Right hindlimb (tissue), 1 donor: ENCODE measurements at places on chromosomes 16 and 17.

GRCh38 chr16:67277999-67278772 is 1.1 kb upstream of the PLEKHG4 start:
- peak; percentile 46 for DNase-seq

DNA sequence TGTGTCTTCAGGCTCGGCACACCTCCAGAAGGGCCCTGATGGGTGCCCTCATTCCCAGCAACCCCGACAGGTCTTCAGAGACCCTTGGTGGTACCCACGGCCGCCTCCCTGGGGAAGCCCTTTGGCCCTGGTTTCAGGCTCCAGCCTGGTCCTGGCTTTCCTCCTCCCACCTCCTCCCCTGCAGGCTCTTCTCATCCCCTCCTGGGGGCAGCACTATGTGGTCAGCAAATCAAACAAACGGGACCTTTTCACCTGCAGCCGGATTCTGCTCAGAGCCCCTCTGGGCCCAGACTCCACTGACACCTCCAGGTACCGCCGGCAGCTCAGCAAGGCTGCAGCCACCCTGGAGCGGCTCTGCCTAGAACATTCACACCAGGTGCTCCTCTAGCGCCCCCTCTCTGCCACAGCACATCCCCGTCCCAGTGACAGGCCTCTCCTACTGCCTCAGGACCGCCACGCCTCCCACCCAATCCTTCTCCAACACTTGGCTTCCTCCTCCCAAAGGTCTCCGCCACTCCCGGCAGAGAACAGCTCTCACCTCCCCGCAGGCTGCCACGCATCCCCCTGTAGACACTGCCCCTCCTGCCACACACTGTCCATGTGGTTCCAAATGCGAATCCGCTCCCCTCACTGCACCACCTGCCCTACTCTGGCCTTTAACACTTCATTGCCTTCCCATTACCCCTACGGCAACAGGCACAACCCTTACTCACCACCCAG is 12.0 kb downstream of the CORO7 start:
- peak; percentile 51 for DNase-seq

DNA sequence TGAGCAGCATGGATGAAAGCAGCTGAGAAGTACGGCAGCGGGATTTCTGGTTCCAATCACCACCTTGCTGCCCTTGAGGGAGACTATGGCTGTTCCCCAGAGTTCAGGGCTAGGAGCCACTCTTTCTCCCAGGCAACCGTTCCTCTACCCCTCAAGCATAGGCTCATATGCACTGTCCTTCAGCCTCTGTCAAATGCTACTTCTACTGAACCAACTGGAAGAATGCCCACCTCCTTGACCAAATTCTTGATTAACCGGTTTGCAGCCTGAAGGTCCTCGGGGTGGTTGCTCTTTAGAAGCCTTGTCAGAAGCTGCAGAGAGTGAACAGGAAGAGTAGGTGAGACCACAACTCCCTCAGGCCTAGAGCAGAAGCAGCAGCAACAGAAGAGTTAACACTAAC is 23.8 kb downstream of the GGA2 start:
- no peak for DNase-seq

GRCh38 chr17:57993471-57994365 is 5.7 kb upstream of the VEZF1 start:
- DNase-seq, result no peak

- DNase-seq, result no peak
Measured at GRCh38 chr17:82920150-82920549, 80.3 kb upstream of the ZNF750 start.

DNA sequence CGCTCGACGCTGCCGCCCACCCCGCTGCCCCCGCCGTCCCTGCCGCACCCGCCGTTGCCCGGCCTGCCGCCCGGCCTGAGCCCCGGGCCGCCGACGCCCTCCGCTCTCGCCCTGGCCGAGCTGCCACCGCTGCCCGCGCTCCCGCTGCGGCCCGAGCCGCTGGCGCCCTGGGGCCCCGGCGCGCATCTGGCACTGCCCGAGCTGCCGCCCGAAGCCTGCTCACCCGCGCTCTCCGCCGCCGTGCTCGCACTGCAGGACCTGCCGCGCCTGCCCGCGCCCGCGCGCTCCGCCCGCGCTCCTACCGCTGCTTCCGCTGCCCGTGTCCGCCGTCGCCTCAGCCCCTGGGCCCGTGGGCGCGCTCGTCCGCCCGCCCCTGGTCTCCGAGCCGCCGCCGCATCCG is 8.4 kb upstream of the CLDN9 start:
- DNase-seq, result no peak

GRCh38 chr17:32311028-32311536 is 30.9 kb downstream of the C17orf75 start:
- peak; percentile 53 for DNase-seq

DNA sequence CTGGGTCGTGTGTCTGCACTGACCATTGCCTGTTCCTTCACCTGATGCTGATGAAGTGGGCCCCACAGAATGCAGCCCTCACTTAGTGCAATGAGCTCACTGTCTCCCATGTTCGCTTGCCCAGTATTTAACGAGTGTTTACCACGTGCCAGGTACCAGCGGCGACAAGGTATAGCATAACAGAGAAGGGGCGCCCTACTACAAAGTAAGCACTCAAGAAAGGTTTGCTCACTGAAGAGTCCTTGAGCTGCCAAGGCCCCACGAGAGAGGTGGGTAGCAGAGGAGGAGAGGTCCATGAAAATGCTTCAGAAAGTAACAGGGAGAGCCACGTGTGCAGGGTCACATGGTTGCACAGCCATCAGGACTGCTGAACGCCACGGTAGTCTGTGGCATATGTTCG is 230.0 kb downstream of the NTN1 start:
- no peak for DNase-seq
